ENCODE measurements at places on chromosomes 6 and 20.

DNA sequence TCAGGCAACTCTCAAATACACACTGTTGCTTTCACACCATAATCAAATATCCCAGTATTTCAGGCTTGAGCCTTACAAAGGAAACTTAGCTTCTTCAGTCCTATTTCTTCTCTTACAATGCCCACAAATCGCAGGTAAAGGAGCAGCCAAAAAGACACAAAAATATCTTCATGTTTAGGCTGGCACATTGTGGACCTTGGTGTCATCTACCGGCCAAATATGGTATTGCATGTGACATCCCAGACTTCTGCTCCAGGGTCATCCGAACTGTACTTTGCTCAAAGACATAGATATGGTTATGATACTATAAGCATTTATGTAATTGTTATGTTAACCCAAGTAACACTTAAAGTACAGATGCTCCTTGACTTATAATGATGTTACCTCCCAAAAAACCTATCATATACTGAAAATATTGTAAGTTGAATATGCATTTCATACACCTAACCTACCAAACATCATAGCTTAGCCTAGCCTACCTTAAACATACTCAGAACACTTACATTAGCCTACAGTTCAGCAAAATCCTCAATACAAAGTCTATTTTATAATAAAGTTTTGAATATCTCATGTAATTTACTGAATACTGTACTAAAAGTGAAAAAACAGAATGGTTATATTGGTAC, 4.6 kb downstream of the OR2H2 start:
- DNase-seq, result peak; percentile 35

DNA sequence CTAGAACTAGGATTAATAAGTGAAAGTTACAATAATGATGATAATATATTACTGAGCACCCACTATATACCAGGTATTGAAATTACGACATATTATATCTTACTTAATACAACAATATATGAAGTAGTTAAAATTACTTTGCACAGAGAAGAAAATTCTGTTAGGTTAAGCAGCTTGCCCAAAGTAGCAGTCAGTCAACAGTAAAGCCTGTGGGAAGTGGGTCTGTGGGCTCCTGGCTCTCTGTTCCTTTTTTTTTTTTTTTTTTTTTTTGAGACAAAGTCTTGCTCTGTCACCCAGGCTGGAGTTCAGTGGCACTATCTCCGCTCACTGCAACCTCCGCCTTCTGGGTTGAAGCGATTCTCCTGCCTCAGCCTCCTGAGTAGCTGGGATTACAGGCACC, 4.8 kb upstream of the GTF2H4 start:
- DNase-seq, result no peak

GRCh38 chr20:18524646-18525045, 16.9 kb downstream of the SEC23B start:
- DNase-seq, result no peak

- no peak for DNase-seq
Measured at GRCh38 chr6:108304646-108305045, 9.8 kb downstream of the AFG1L start.

DNA sequence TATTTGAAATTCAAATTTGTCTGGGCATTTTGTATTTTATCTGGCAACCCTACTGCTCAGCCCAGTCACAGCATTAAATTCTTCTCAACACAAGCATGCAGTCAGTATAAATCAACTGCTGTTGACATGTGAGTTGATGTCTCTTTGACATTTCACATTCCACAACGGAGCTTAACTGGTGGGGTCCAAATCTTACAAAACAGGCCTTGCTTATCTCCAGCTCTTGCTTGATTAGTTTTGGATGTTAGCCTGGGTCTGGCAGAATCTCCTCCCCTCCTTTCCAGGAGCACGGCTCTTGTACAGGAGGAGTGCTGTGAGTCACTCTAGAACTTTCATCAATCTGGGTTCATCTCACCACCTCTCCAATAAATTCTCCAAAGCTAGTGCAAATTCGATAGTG, 80.8 kb upstream of the PHACTR1 start:
- no peak for DNase-seq

DNA sequence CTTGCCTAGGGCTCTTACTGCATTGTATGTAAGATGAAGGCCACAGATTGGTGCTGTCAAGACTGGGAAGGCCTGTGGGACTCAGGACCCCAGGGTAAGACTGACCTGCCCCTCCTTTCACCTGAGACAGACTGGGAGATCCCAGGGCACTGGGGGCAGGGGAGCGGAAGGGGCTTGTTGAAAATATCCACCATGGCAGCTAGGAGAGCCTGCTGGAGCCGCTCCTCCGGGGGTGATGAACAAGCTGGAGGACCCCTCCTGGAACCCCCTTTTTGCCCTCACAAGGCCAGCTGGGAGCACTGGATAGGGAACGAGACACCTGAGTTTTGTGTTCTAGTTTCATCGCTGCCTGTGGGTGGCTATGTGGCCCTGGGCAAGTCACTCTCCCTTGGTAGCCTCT, 9.2 kb upstream of the SDCBP2 start:
- DNase-seq, result no peak

DNA sequence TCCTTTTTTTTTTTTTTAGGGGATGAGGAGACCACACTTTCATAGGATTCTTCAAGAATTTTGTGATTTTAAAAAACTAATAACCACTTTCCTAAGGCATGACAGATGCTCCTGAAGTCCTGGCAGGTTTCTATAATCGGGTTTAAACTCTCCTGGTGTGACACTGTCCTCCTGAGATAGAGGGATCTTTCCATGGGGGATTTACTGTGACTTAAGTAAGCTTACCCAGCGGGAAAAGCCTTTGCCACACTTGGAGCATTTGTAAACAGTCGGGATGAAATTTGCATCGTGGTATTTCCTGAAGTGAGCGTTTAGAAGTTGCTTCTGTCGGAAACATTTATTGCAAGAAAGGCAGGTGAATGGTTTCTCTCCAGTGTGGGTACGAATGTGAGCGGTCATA, 16.6 kb downstream of the CTCFL start:
- no peak for DNase-seq

DNA sequence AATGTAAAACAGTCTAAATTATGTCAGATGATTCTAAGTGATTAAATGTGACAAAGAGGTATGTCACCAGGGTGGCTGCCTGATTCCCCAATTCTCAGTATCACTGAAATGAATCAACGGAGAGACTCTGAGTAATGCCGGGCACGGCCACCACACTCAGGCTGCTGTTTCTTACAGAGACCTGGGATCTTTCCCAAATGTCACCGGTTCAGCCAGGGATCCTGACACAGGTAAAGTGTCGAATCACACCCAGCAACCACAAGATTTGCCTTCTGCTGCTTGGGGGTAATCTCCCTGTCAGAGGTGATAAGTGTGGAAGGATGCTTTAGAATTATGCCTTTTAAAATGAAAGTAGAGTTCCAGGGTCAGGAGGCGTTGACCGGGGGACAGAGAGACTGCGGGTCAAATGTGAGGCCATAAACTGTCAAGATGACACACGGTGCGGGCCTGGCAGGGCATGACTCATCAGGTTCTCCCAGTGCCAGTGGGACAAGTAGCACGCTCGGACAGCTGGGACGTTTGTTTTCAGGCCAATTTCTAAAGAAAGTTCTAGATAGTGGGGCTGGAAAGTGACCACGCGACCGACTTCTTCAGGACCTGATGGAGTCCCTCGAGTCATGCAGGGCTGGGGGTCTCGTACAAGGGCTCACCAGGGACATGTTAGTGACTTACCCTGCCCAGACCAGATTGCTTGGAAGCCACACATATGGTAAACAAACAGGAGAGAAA, 48.9 kb downstream of the PRDM1 start:
- peak; percentile 24 for DNase-seq

DNA sequence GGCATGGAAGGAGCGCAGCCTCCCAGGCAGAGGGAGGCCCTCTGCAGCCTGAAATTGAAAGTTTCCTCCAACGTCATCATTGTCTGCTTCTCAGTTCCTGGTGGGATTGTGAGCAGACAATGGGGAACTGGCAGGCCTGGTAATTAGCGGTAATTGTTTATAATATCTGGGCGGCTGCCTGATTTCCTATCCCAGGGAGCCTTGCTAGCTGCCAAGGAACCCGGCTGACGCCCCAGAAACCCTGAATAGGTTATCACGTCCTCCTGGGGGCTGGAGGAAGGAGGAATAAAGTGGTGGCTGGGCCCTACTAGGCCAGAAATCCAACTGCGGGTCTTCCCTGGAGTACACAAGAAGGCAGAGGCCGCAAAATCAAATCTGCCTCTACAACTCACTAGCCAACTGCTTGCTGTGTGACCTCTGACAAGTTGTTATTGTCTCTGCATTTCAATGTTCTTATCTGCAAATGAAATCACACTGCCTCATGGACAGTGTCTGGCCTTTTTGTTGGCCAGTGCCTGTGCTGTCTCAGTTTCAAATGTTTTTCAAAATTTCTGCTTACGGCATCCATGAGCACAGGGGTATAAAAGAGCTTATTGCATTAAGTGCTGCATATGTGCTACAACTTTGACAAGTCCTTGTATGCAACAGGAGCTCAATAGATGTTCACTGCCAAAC, 16.9 kb downstream of the KCNK15 start:
- DNase-seq, result no peak

DNA sequence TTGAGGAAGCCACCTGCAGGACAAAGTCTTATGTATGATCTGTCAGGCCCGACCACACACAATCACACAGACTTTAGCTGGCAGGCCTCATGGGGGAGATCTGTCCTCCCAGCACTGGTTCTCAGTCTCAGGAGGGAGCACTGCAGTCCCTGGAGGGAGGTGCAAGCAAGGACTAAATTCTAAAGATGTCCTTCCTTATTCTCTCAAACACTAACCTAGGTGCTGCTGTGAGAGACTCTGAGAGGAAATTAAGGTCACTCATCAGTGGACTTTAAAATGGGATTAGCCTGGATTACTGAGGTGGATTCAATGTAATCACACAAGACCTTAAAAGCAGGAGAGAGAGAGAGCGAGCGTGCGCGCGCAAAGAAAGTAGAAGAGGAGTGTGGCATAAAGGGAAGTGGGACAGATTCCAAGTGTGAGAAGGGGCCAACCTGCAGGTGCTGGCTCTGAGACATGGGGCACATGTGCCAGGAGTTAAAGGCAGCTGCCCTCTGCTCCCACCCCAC, 14.3 kb downstream of the GLO1 start:
- DNase-seq, result no peak

- DNase-seq, result no peak
Measured at GRCh38 chr20:37980383-37980782, 52.9 kb downstream of the TTI1 start.

DNA sequence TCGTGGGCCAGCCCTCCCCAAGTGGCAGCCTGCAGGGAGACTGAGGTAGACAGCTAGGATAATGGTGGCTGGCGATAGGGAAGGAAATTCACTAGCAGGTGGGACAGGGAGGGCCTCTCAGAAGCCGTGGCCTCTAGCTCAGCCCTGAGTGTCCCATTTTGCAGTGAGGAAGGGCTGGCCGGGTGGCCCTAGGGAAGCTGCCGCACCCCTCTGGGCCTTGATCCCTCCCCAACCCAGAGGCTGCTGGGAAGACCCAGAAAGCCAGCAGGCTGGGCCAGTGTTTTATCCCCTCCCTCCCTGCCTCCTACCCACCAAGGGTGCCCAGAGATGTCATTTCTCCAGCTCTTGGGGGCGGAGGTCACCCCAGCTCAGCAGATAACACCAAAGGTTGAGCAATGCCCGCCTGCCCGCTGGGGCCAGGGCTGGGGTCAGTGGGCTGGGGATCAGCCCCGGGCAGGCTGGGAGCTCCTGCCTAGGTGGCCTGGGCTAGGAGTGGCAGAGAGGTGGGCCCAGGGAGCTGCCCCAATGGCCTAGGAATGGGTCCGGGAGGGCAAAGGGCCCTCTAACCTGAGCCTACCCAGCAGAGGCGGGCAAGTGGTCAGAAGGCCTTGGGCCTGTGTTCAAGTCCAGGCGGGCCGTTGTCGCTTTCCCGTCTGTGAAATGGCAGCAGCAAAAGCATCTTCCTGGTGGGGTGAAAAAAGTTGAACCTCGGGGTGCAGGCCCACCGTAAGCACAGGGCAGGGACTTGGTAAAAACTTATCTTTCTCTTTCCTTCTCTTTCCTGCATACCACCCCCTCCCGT, 1.6 kb upstream of the CEBPB start:
- no peak for DNase-seq

GRCh38 chr6:231779-232178, 60.5 kb upstream of the DUSP22 start:
- no peak for DNase-seq

DNA sequence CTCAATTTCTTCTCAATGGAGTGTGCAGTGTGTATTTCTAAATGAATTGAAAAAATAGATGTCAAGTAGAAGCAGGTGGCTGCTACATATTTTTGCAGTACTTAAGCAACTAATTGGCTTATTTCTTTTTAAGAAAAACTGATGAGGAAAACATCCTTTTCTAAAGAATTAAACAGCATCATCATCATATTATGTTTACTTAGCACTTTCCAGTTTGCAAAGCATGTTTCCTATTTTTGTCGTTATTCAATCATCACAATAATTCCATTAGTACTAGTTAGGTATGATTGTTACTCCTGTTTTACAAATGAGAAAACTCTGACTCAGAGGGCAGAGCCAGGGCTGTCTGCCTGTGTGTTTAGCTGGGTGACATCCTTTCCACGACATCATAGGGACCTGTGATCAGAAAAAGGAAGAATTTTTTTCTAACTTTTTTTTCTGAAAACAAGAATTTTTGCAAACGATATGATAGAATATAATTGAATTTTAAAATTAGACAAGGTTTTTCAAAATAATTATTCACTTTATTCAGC, 22.7 kb upstream of the BMP6 start:
- no peak for DNase-seq

GRCh38 chr6:32933661-32934085, 7.2 kb downstream of the HLA-DMB start:
- DNase-seq, result peak; percentile 71

DNA sequence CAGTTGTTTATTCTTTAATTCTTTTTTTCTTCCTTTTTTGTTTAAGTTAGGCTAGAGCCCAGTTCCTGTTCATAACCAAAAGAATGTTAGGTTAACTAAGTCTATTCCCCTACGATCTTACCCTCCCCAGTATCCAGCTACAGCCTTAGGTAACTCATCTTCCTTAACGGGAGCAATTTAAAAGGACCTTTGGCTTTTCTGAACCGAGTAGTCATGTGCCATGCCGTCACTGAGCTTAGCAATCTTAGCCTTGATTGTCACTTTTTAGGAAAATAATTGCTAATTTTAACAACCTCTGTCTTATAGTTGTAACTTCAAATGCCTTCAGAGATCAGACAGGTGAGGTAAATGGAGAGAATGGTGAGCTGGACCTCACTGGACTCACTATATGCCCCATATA, 6.2 kb downstream of the METTL24 start:
- DNase-seq, result no peak

GRCh38 chr20:43920797-43921196, 6.1 kb downstream of the TOX2 start:
- DNase-seq, result no peak

GRCh38 chr6:154276810-154277628, 79.6 kb downstream of the IPCEF1 start:
- no peak for DNase-seq

DNA sequence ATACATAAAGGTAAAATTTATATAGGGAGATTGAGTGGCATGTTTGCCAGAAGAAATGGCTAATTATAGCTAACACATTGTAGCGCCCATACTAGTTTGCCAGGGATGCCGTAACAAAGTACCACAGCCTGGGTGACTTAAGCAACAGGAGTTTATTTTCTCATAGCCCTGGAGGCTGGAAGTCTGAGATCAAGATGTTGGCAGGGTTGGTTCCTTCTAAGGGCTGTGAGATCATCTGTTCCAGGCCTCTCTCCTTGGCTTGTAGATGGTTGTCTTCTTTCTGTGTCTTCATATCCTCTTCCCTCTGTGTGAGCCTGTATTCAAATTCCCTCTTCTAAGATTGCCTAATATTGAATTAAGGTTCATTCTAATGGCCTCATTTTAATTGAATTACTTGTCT, 417.5 kb upstream of the OPRM1 start:
- DNase-seq, result no peak
